PC-9 (cell line): ENCODE measurements at places on chromosomes 11 and 22. TPM values are rescaled to one million over a fixed set of nuclear protein-coding genes. Genes with fewer than 3 reads are reported as not detected.

DNA sequence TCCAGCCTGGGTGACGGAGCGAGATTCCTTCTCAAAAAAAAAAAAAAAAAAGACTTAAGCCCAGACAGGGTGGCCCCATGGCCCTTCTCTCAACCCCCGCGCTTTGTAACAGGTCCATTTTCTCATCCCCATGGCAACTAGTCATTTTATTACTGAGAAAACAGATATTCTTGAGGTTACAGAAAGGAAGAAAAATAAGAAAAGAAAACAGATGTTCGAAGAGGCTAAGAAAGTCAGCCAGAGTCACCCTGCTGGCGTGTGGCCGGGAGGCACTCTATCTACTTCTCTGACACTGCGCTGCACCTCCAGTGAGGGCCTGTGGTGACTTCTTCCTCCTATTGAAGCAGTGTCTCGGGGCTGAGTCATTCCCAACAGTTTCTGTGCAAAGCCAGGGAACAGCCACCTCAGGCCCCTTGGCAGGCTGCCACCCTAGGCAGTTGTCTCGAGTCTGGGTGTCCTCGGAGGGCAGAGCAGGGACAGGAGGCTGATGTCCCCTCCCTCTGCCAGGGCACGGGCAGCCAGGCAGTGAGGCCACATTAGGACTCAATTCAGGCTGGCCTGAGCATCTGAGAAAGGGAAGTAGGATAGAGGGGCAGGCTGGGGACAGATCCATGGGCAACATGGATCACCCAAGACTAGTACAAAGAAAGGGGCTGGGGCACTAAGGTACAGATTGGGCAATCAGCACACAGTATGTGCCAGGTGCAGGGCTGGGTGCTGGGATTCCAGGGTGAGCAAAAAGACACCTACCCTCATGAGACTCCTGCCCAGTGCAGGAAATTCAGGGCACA is 16.4 kb upstream of the SYVN1 start:
- H3K27me3 ChIP-seq, result no peaks in the 10 kb centered on the region
- peak; percentile 100 for DNase-seq
- no peaks in the 10 kb centered on the region for H3K36me3 ChIP-seq
- peak overlapping the region; percentile 88 for H3K27ac ChIP-seq
- peaks cover 40% of the 10 kb centered on the region for H3K4me1 ChIP-seq
- H3K4me3 ChIP-seq, result peak overlapping the region; percentile 18; the same call in 1 of the 2 replicates

- no peak overlapping the region for H3K27ac ChIP-seq
- no peak for DNase-seq
- no peaks in the 10 kb centered on the region for H3K27me3 ChIP-seq
- no peaks in the 10 kb centered on the region for H3K4me1 ChIP-seq
These were observed 164.6 kb downstream of the ETS1 start for GRCh38 chr11:128422576-128423370.

DNA sequence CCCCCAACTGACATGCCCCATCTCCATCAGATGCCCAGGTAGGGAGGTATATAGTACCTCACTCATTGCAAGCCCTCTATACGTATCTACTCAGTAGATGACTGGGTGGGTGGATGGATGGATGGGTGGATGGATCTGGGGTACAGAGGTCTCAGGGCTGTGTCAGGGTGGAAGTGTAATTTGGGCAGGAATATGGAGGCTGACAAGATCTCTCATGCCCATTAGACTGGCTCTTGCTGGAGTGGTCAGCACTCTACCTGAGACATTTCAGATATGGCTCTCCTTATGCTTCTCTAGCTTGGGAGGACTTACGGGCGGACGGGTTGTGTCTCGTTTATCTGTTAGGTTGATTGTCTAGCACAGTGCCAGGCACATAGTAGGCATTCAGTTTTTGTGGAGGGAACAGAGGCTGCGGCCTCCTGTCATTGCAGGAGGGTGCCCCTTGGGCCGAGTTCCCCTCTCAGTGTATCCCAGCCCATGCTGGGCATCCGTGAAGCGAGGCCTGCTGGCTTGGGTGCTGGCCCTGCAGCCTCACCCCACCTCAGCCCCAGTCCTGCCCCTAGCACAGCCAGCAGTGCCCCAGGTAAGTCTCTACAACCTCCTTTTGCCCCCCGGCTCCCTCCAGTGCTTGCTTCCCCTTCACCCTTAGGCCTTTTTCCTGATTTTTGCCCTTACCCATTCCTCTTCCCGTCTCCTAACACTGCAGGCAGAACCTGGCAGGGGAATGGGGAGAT is 13.7 kb downstream of the ROBO3 start:
- DNase-seq, result no peak
- H3K4me3 ChIP-seq, result no peak overlapping the region
- H3K27ac ChIP-seq, result no peak overlapping the region
- H3K27me3 ChIP-seq, result peaks cover 48% of the 10 kb centered on the region

The RAG2 gene
- total RNA-seq, result not detected in 2 replicates

The DERL3 gene
- total RNA-seq, result 0.41 and 1.2 TPM in 2 replicates
